ENCODE measurements at places on chromosomes 2 and 18.
A peak's percentile ranks its signal among the peaks of the same experiment; 100 is the strongest.

GRCh38 chr2:23327887-23328286 is 57.1 kb upstream of the KLHL29 start:
- no peak for DNase-seq

- DNase-seq = no peak
These were observed 41.1 kb downstream of the UPP2 start for GRCh38 chr2:158142568-158143332.

DNA sequence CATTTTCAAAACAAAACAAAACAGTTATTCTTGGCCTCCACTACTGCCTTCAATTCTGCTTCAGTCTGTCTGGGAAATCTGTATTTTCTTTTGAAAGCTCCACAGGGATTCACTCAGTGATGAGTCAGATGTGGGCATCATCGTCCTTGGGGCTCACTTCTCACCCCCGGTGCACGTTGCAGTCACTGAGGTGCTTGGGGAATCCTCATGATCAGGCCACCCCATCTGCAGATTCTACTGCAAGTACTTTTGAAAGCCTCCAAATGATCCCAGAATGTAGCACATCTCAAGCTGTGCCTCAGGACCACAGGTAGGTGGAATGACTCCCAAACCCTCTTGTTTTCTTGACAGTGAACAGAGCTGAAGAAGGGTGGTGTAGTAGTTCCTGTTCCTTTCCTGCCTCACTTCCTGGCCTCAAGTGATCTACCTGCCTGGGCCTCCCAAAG is 34.3 kb downstream of the LPIN2 start:
- peak; percentile 48 for DNase-seq

DNA sequence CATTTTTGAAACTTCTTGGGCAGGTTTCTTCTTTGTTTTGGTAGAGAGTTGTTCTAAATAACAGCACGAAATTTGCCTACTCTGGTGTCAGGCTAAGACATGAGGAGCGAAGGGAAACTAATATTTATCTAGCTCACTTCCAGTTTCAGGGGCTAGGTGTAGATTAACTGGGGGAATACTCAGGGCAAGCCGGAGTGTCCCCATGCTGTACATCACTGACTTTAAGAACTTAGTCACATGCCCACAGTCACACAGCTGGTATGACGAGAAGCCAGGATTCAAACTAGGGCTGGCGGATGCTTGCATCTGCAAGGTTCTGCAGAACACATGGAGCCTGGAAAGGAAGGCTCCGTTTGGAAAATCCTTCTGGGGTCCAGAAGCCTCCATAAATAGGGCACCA is 133.3 kb downstream of the ALPK2 start:
- no peak for DNase-seq

- no peak for DNase-seq
These were observed 182.8 kb downstream of the NBAS start for GRCh38 chr2:15378148-15378908.
